ENCODE measurements at places on chromosomes 2 and 18.

DNA sequence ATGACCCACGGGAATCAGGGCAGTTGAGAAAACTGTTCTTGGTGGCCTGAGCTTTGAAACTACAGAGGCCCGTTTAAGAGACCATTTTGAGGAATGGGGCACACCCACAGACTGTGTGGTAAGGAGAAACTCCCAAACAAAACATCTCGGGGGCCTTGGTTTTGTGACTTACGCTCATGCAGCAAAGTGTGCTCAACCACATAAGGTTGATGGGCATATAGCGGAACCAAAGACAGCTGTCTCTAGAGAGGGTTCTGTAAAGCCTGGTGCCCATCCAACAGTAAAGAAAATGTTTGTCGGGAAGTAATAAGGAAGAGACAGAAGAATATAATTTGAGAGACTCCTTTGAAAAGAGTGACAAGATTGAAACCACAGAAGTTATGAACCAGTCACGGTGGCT lies 5.4 kb downstream of the MRO start:
- no peak for DNase-seq

- no peak for DNase-seq
Measured at GRCh38 chr2:129483366-129483765, 496.1 kb upstream of the RAB6C start.

- no peak for DNase-seq
Measured at GRCh38 chr2:226892729-226893128, 56.9 kb downstream of the RHBDD1 start.

- no peak for DNase-seq
Measured at GRCh38 chr2:144162652-144163051, 357.3 kb downstream of the ZEB2 start.

DNA sequence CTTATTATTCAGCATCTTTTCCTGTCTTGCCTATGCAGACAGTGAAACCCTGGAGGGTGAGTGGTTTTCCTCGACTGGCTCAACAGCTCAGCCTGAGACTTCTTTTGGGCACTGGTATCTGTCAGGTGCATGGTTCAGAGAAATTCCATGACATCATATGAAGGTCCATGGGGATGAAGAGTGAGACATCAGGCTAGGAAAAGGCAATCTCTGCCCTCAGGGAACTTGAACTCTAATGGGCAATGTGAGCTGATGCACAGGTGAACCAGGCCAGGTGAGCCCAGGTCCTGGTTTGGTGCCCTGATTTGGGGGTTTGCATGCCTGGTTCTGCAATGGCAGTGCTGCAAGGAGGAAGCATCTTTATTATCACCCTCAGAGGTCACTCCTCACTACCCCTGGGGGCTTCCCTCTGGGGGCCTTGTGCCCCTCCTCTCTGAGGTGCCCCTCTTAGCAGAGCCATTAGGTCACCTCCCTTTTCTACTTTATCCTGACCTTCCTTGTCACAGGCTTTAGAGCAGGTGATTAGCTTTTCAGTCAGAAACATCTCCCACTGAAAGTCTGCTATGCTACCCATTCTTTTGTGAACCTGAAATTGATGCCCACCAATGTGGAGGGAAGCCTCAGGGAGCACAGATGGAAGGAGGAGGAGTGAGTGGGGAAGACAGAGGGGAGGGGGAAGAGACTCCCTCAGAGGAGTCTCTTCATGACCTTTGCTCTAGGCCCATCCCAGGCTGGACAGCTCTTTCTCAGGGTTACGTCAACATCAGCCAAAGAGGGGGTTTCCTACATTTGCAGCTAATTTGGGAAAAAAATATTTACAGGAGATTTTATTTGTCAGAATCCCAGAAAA lies 47.3 kb downstream of the MERTK start:
- DNase-seq, result no peak

DNA sequence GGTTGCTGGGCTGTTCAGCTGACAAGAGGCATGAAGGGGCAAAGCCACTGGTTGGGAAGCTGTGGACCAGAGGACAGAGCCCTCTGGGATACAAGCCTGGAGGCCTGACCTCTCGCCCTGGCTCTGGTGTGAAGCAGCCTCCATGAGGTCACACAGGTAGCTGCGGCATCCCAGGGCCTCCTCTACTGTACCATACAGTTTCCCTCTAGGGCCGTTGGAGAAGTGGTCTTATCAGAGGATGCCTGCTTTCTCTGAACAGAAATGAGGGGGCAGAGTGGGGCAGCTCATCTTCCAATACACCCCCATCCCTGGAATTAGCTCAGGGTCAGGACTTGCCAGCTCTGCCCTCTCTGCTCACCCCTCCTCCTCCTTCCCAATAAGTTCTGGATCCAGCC lies 135.1 kb upstream of the SMAD2 start:
- DNase-seq, result no peak

- DNase-seq, result no peak
Measured at GRCh38 chr2:42224422-42225067, 55.4 kb downstream of the EML4 start.

GRCh38 chr2:122236152-122236874 lies 480.9 kb downstream of the TSN start:
- no peak for DNase-seq

DNA sequence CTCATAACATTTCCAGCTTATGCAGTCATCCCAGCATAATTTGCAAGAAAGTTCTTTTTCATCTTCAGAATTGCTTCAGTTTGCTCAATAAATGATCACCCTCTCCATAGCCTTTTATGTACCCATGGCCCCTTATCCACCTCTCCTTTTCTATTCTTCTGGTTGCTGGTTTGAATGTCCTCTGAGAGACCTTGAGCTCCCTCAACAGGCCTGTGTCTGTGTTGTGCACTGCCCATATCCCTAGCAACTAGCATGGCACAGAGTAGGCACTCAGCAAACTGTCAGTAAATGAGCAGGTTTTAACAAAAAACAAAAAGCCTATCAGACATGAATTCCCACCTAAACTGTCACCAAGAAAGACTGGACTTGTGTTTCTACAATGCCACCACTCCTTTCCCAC lies 160.5 kb downstream of the AKAIN1 start:
- DNase-seq, result no peak

DNA sequence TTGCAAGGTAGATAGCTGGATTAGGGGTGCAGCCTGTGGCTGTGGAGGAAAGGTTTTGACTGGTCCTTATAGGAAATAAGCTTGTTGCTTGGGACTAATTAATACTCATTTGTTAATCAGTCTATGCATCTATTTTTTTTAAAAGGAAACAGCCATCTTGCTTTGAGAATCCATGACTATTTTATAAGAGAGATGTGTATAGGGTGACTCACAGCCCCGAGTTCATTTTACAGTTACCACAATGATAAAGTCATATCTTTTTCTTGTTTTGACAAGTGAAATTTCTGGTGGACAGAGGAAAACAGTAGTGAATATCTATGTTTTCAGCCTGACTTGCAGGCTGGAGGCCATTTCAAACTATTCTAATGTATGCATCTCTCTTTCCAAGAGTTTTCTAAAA lies 193.5 kb upstream of the CCDC68 start:
- DNase-seq, result no peak

GRCh38 chr18:24862201-24862816 lies 401.9 kb downstream of the HRH4 start:
- no peak for DNase-seq

DNA sequence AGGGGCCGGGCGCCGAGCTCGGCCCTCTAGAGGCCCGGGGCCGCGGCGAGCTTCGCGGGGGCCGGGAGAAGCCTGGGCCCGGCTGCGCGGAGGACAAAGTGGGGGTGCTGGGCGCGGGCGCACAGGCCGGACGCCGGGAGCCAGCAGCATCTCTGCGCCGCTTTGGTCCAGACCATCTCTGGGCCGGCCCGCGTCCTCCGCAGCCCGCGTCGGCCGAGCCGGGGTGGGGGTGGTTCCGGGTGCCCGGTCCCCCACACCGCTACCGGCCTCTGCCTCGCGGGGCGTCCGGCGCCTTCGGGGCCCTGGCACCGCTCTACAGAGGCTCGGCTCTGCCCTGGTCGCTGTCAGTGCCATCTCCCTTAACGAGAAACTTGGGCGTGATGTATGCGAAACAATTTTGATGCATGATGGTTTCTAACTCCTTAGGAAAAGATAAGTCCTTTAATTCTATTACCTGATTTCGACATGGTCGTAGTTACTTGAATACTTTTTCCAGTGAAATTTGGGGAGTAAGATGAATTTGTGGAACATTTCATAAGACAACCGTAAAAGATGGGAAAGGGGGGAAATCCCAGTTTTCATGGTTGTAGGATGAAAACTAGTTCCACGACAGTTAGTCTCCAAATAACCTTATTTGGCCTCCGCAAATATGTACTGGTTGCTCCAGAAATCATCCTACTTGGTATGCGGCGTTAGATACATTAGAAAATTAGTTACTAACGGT lies 562 bp downstream of the TWSG1 start:
- DNase-seq, result no peak

- no peak for DNase-seq
Measured at GRCh38 chr2:124080281-124081153, 55.4 kb downstream of the CNTNAP5 start.

GRCh38 chr18:59728816-59729215 lies 31.6 kb upstream of the CCBE1 start:
- no peak for DNase-seq

- DNase-seq, result no peak
Measured at GRCh38 chr2:156057647-156058046, 274.9 kb downstream of the NR4A2 start.

- DNase-seq, result no peak
Measured at GRCh38 chr2:20356042-20356441, 5.4 kb upstream of the PUM2 start.

- DNase-seq, result no peak
Measured at GRCh38 chr2:12226653-12227052, 480.2 kb downstream of the LPIN1 start.

DNA sequence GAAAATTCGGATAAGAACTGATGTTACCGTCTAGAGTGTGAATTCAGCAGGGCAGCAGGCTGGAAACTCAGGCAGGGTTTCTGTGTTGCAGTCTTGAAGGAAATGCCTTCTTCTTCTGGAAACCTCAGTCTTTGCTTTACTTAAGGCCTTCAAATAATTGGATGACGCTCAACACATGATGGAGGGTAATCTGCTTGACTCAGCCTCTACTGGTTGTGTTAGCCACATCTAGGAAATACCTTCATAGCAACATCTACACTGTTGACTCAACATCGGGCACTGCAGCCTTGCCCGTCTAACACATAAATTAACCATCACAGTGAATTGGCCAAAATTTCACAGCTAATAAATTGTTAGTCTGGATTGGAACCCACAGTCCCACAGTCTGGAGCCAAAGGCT lies 37.2 kb downstream of the YPEL5 start:
- DNase-seq, result no peak

- DNase-seq, result peak; percentile 13
Measured at GRCh38 chr2:196750977-196751631, 48.4 kb downstream of the GTF3C3 start.

DNA sequence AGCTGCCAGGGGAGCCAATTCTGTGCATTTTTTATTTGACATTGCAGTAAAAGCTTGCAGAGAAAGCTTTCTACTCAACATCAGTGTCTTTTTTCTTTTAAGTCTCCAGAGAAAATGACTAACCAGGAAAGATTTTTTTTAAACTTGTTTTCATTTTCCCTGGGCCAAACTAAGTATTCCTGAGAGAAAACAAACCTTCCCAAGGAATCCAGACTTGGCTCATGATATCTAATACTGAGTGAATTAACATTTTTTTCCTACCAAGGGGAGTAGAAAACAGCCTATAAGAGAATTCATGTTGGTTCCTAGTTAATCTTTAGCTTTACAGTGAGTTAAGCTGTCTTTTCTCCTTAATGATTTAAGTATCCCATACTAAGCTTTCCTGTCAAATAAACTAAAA lies 46.7 kb downstream of the DAPL1 start:
- no peak for DNase-seq

DNA sequence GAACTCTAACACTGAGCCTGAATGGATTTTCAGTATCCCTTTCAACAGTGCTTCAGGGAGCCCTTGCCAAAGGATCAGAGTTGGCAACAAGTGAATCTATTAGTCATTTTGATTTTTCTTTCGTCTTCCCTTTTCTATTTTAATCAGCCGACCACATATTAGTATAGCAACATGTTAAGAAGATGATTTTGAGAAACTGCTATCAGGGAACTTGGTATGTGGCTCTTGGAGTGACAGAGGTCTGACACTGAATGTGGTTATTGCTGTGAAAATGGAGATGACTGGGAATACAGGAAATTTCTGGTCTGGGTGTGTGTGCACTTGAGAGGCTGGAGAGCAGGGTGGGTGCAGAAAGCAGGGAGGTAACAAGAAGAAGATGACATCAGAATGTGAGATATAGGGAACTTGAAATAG lies 28.7 kb upstream of the IL1RL1 start:
- DNase-seq, result no peak

GRCh38 chr2:85796341-85797262 lies 42.8 kb downstream of the ATOH8 start:
- DNase-seq, result no peak

DNA sequence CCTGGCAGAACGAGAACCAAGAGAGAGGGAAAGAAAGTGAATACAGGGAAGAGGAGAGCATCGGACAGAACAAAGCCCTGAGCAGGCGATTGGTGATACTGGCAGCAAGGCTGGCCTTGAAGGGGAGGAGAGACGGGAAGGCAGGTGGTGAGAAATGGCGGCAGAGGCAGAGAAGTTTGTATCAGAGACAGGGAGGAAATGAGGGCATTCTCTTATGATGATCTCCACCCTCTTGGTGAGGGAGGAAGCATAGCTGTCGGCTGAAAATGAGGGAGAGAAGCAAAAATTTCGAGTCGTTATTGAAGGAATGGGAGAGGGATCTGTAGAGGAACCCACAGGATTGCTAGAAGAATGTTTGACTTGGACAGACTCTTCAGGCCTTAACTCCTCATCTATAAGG lies 80.6 kb downstream of the CLIP4 start:
- DNase-seq, result no peak

GRCh38 chr18:3211236-3211992 lies 8.4 kb downstream of the MYOM1 start:
- DNase-seq, result no peak

DNA sequence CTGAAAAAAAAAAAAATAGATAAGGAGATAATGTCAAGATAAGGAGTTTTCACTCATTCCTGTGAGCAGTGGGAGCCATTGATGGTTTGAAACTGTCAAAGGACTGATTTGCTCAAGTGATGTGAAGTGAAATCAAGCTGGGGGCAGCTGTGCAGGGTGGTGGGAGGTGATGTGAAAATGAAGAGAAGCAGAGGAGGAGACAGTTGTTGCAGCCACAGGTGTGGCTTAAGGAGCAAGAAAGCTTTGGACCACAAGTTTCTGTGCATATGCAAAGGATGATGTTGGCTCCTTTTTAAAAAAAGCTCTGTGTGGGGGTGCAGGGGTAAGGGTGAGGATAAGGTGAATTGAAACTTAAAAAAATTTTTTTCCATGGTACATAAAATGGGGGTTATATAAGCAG lies 8.3 kb downstream of the EFR3B start:
- no peak for DNase-seq

GRCh38 chr2:232533944-232534710 lies 5.4 kb upstream of the CHRNG start:
- no peak for DNase-seq

GRCh38 chr2:47636596-47637264 lies 146.2 kb upstream of the MSH6 start:
- DNase-seq, result no peak

DNA sequence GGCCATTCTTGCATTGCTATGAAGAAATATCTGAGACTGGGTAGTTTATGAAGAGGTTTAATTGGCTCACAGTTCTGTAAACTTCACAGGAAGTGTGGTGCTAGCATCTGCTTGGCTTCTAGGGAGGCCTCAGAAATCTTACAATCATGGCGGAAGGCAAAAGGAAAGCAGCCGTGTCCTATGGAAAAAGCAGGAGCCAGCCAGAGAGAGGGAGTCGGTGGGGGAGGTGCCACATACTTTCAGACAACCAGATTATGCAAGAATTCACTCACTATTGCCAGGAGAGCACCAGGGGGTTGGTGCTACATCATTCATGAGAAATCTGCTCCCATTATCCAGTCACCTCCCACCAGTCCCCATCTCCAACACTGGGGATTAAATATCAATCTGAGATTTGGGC lies 64.1 kb downstream of the CPS1 start:
- no peak for DNase-seq
